ENCODE measurements at places on chromosomes 12 and 14.

GRCh38 chr14:90626550-90626949 lies 189.7 kb downstream of the TTC7B start:
- no peak for DNase-seq

- DNase-seq = no peak
Observed at GRCh38 chr12:94266796-94267536, 118.6 kb downstream of the PLXNC1 start.

DNA sequence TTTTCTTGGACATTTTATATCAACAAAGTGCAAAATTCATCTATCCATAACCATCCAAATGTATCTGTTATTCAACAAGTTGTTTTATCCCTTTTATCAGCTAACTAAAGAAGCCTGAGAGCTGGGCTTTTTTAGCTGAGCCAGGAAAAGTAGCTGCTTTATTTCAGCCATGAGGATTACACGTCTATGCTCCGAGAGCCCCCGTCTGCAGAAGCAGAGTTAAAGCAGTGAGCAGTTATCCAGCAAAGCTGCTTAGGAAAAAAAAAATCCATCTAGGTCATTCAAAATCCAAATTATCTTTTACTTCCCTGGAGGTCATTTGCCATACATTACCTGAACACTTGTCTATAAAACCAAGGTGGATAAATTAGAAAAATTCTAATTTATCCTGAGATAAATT lies 15.7 kb upstream of the HECTD1 start:
- DNase-seq = no peak

DNA sequence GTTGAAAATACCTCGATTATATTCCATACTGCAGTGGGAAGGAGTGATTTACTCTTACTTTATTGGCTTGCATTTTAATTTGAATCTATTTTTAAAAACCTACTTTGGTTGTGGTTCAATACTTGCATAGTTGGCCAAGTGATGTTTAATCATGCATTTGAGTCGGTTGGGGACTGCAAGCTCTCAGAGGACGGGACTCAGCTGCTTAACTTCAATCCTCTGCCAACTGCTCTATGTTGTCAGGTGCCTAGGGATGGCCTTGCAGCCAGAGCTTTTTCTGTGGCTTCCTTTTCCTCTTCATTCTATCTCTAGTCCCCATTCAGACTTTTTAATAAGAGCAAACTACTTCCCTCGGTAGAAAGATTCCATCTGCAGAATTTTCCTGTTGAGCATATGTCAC lies 53.4 kb upstream of the KRR1 start:
- DNase-seq = no peak

- no peak for DNase-seq
Observed at GRCh38 chr14:99667821-99668220, 16.3 kb upstream of the CYP46A1 start.

DNA sequence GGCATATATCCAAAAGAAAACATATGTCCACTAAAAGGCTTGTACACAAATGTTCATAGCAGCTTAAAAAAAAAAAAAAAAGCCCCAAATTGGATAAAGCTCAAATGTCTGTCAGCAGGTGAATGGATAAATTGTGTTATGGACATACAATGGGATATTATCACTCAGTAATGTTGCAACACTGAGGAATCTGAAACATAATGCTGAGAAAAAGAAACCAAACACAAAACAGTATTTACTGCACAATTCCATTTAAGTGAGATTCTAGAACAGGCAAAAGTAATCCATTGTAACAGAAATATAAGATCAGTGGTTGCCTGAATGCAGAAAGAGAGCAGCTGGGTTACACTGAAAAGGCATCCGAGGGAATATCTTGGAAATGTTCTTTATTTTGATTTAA lies 117.9 kb downstream of the SLC15A5 start:
- DNase-seq = no peak

- DNase-seq = no peak
Observed at GRCh38 chr12:47797441-47797840, 22.3 kb downstream of the HDAC7 start.

DNA sequence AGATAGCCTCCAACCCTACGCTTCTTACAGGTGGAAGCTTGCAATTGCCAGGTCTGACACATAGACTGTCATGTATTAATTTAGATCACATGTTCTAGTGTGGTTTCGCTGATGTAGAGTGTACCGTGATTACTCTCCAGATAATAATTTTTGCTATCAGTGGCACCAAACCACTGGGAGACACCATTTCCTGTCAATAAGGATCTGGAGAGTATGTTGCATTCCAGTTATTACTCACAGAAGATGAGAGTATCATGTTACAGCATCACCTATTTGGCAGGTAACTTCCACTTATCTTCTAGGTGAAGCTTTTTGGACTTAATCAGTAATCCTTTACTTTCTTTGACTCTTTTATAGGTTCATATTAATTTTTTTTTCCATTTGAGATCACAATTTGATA lies 147.2 kb downstream of the HELB start:
- no peak for DNase-seq

GRCh38 chr12:110639336-110640141 lies 25.6 kb downstream of the TCTN1 start:
- no peak for DNase-seq

- no peak for DNase-seq
Observed at GRCh38 chr14:99625476-99625875, 19.5 kb upstream of the HHIPL1 start.

- no peak for DNase-seq
Observed at GRCh38 chr14:103859416-103860202, 12.2 kb upstream of the PPP1R13B start.

DNA sequence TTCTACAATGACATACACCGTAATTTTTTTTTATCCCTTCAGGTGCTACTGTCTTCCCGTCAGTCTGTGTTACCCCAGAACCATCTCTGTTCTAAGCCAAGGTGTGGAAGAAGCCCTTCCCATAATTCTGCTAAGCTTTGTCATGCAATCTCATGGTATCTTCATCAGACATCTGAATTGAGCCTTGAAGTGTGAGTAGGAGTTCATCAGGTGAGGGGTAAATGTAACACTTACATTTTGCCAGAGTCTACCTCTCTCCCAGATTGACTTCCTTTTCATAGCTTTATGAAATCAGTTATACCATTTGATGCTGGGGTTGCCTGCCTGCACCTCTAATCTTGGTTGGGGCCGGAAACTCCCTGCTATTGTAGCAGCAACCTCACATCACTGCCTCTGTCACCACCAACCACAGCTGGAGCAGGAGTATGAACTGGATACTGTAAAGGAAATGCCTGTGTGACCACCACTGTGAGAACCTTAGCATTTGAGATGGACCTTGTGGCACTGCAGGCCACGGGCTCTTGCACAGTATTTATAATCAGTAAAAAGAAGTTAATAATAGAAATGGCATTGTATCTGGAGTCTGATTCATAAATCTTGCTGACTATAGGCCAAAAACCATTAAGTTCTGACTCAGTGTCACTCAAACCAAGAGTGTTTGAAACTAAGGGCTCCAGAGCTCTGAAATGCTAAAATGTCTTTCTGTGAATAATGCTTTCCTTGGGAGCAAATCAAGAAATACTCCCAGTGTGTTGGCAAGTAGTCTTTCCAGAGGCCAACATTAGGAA lies 58.7 kb upstream of the STK38L start:
- DNase-seq = no peak

DNA sequence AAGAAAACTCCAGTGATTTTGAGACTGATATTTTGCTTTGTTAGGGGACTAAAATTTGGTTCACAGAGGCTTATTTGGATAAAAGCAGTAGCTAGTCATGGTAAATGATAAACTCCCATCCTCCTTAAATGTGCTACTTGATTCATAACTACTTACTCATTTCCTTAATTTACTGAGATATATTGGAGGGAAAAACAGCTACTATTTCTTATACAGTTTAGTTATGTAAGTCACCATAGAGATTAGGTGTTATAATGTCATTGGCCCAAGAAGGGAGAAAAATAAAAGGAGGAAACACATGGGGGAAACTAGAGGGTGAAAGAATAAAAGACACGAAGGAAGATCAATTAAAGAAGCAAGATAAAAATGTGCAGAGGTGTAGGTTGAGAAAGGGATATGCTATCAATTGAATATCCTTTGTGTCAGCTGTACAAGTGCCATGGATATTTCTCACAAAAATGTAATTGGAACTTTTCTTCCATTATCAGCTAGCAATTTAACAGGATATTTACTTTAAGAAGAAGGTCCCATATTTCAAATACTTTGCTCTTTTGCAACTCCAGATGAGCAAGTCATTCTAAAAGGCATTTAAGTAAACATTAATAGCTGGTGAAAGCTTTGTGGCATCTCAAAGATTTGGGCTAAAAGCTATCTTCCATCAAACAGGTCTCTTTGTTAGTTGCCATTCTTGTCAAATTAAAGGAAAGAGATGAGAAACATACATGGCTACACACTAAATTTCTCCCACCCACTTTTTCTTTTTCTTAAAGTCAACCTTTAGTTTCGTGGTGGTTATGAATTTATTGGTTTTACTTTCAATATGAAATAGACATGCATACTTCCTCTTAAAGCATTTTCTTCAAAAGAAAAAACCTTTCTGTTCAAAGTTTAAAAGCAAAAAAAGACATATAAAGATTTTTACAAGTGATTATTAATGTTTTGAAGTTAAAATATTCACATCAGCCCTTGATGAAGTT lies 439.5 kb downstream of the CCER1 start:
- no peak for DNase-seq

DNA sequence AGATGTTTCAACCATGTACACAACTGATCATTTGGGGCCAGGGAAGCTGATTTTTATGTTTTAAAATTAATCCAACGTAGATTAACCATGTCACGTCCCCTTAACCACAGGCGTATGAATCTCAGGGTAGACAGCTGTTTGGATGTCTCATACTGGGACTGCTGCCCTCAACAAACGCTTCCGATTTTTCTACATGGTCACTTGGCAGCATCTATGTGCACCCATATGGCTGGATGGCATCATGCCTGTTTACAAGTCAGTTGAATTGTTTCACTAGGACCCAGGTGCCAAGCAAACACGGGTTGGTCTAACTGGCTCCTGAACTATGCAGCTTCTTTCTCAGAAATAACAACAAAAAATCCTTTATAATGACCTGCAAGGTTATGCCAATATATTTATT lies 393.8 kb downstream of the NPAS3 start:
- no peak for DNase-seq

All from mesothelial cell of epicardium (in vitro differentiated cells).